ENCODE measurements at places on chromosomes 13 and 19.

GRCh38 chr13:23570099-23570920, at the start of gene TNFRSF19:
Gene TNFRSF19, plus strand, starts transcription at chr13:23570412. Its CDS starts 19,772 bp downstream, at chr13:23590184.
- DNase-seq = no peak

GRCh38 chr19:13026462-13027370, 31.4 kb downstream of the NFIX start:
- no peak for DNase-seq

- no peak for DNase-seq
These were observed 3.4 kb upstream of the GIPR start for GRCh38 chr19:45664575-45664974.

GRCh38 chr19:48556163-48556562, 4.2 kb downstream of the SULT2B1 start:
- no peak for DNase-seq

- no peak for DNase-seq
These were observed 8.2 kb upstream of the LATS2 start for GRCh38 chr13:21069561-21070004.

- DNase-seq = no peak
These were observed 9.7 kb downstream of the BRME1 start for GRCh38 chr19:13896227-13896626.
